ENCODE measurements at places on chromosomes 3 and 15.

DNA sequence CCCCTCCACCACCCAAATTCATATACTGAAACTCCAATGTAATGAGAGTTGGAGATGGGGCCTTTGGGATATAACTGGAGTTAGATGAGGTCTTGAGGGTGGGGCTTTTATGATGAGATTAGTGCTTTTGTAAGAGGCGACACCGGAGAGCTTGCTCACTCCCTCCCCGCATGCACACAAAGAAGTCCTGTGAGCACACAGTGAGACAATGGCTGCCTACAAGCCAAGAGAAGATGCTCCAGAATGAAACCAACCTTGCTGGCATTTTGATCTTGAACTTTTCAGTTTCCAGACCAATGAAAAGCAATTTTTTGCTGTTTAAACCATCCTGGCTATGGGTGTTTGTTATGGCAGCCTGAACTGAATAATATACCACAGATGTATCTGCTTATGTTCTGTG is 109.0 kb downstream of the SAMMSON start:
- DNase-seq = no peak

DNA sequence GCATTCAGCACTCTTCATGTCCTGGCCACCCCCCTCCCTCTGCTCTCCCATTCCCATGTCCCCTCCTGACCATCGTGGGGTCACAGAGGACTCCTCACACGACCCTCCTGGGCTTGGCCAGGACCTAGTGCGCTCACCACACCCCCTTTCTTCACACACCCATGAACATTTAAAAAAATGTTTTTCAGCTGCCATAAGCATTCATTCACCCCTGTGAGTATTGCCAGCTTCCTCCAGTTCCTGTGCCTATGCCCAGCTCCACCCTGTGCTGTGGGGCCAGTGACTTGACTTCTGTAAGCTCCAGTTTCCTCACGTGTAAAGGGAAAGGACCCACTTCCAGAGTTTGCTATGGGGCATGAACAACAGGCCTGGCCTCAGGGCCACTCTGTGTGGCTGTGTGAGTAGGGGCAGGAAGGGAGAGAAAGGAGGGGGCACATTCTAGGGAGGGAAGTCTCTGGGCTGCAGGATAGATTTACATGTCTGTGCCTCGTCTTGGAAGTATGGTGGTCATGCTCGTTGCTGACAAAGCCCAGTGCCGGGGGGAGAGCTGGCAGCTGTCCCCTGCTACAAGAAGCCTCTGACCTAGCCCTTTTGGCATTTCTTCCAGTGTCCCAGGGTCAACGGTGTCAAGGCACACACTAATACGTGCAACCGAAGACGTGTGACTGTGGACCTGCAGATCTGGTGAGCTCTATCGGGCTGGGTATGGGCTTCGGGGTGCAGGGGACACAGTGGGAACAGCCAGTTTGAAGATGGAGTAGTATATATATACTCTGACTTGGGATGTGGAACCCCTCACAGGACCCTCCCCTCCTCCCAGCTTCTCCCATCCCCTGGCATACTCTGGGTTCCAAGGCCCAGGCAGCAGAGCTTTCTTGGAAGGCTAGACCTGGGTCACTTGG is 22.8 kb downstream of the ESYT3 start:
- no peak for DNase-seq

GRCh38 chr3:12838179-12838965 is 3.0 kb downstream of the RPL32 start:
- DNase-seq = no peak

DNA sequence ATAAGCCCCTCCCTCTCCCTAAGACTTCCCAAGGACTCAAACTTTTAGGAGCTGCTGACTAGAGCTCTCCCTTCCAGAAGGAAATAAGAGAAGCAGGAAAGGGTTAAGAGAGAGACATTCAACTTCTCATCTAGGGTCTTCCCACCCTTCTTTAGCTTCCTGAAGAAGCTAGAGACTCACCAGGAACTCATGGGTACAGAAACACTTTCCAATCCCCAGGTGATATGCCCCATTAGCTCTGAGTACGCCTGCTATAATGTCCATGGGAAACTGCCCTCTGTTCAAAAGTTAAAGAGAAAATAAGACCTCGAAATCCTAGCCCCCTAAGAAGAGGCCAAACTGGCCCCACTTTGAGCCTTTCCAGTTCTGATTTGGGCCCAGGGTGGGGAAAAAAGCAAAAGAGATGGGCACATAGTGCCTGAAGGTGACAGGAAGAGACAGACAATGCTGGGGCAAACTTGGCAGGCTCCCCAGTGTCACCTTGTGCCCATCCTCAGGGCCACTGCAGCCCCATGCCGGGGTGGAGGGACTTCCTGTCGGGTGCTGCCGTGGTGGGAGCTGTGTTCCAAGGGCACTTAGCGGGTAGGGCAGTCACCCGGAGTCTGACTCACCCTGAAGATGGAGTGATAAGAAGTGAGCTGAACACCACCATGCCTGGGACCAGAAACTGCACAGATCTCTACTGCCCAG is 29.5 kb downstream of the CCDC12 start:
- DNase-seq = peak; percentile 42

DNA sequence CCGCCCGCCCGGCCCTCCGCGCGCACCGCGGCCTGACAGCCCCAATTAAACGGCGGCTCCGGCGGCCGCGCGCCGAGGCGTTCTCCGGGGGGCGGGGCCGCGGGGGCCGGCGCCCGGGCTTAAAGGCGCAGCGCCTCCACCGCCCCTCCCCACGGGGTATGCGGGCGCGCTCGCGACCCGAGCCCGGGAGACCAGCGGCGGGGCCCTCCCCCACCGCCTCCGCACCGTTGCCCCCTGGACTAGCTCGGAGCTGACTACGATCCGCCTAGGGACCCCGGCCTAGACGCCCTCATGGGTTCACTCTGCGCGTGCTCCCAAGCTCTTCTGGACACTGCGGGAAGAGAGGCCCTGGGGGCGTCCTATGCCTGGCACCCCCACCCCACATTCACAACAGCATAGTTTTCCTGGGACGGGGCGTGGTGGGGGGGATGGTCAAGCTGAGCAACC is at the start of gene DUSP7:
Gene DUSP7, minus strand, starts transcription at position 51 of the 447 bp plus-strand sequence. CDS start 205 bp downstream, outside the sequence.
- DNase-seq = no peak

GRCh38 chr3:138782755-138783154 is 52.0 kb downstream of the PIK3CB start:
- no peak for DNase-seq

GRCh38 chr3:50321336-50322114 is 1.0 kb downstream of the HYAL2 start:
- DNase-seq = peak; percentile 81

- peak; percentile 21 for DNase-seq
Measured at GRCh38 chr3:186142393-186142932, 33.6 kb upstream of the ETV5 start.

- no peak for DNase-seq
Measured at GRCh38 chr3:100871306-100871705, 121.9 kb downstream of the ABI3BP start.

GRCh38 chr3:186879781-186880180 is 37.3 kb downstream of the ADIPOQ start:
- no peak for DNase-seq

- DNase-seq = no peak
Measured at GRCh38 chr3:181839039-181839915, 127.6 kb downstream of the SOX2 start.

GRCh38 chr3:52091586-52092270 is 35.4 kb upstream of the DUSP7 start:
- DNase-seq = no peak

GRCh38 chr3:78605178-78605577 is 1162.6 kb downstream of the ROBO1 start:
- no peak for DNase-seq

- no peak for DNase-seq
Measured at GRCh38 chr3:126528419-126528799, 4.5 kb downstream of the CHST13 start.

GRCh38 chr3:66432041-66432766 is 68.6 kb downstream of the LRIG1 start:
- no peak for DNase-seq

GRCh38 chr3:64053581-64053980 is 30.3 kb upstream of the PSMD6 start:
- no peak for DNase-seq

GRCh38 chr15:68734881-68735280 is 85.8 kb downstream of the ANP32A start:
- DNase-seq = no peak

- DNase-seq = no peak
Measured at GRCh38 chr3:114351123-114351821, 57.4 kb downstream of the TIGIT start.

DNA sequence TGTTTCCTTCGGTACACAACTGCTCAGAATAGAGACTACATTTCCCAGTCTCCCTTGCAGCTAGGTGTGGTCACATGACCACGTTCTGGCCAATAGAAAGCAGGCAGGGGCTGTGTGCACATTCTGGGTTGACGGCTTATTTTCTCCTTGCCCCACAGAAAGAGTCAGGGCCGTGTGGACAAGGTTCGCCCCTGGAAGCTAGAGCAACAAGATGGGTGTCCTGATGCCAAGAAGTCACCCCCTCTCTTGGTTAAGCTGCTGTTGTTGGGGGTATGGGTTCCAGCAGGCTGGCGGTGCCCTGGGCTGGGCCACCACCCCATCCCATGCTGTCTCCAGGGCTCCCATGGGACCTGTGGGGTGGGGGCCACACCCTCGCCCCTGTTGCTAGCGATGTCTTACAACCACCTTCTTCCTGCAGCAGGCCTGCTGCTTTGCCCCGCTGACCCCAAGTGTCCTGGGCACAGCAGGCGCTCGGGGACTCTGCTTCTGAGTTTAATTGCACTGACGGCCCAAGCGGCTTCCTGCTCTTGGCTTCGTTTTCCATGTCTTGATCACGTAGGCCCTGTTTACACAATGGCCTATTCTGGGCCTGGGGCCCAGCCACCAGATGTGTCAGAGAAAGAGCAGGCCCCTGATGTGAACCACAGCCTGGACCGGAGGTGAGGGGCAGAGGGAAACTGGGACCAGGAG is 24.9 kb downstream of the ABTB1 start:
- peak; percentile 85 for DNase-seq

DNA sequence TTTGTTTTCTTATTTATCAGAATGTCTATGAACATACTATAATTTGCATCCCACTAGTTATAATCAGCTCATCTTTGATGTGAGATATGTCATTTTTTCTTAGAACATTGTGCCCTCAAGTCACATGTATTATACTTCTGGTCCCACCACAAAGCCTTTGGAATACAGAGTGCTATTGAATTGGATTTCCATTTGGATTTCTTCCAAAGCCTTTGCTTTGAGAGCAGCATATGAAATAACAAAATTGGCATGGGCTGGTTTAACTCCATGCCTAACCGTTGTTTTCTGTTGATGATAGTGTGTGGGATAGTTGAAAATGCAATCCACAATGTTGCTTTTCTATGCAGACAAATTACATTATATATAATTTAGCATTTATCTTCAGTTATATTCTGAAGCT is 284.5 kb upstream of the PLSCR5 start:
- DNase-seq = no peak

GRCh38 chr3:136343873-136344555 is 93.9 kb downstream of the PCCB start:
- peak; percentile 99 for DNase-seq

DNA sequence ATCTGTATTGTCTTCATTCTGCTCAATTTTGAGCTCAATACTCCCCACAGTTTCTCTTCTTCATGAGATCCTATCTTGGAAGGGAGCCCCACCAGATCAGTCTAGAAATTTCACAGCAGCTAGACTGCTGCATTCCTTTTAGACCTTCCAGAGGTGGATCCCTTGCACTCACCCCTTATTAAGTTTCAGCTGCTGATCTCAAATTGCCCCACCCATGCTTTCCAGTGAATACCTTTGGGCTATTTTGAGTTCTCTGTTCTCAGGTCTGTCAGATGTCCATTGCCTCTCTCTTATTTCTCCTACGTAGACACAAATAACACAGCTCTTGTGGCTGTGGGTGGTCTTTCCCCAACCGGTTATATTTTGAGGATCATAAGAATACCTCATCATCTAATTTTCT is 60.8 kb downstream of the GPR156 start:
- no peak for DNase-seq

GRCh38 chr15:91099995-91100813 is at the start of gene SV2B:
Gene SV2B, plus strand, starts transcription at chr15:91100257. Its CDS starts 126,007 bp downstream, at chr15:91226264.
- DNase-seq = peak; percentile 6

- DNase-seq = no peak
Measured at GRCh38 chr3:25046911-25047771, 380.9 kb upstream of the RARB start.

GRCh38 chr3:38998086-38998485 is 53.7 kb downstream of the SCN11A start:
- DNase-seq = no peak

DNA sequence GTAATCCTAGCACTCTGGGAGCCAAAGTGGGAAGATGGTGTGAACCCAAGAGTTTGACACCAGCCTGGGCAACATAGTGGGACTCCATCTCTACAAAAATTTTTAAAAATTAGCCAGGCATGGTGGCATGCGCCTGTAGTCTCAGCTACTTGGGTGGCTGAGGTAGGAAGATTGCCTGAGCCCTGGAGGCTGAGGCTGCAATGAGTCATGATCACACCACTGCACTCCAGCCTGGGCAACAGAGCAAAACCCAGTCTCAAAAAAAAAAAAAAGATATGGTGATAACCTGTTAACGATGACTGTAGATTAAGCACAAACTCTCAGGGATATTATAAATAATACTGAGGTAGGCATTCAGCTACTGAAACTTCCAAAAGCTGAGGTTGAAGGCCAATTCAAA is 107.5 kb downstream of the SLC49A4 start:
- DNase-seq = peak; percentile 4

GRCh38 chr15:96332637-96333121 is 2.2 kb downstream of the NR2F2 start:
- peak; percentile 11 for DNase-seq

- DNase-seq = no peak
Measured at GRCh38 chr3:9099702-9100512, 136.6 kb upstream of the RAD18 start.

DNA sequence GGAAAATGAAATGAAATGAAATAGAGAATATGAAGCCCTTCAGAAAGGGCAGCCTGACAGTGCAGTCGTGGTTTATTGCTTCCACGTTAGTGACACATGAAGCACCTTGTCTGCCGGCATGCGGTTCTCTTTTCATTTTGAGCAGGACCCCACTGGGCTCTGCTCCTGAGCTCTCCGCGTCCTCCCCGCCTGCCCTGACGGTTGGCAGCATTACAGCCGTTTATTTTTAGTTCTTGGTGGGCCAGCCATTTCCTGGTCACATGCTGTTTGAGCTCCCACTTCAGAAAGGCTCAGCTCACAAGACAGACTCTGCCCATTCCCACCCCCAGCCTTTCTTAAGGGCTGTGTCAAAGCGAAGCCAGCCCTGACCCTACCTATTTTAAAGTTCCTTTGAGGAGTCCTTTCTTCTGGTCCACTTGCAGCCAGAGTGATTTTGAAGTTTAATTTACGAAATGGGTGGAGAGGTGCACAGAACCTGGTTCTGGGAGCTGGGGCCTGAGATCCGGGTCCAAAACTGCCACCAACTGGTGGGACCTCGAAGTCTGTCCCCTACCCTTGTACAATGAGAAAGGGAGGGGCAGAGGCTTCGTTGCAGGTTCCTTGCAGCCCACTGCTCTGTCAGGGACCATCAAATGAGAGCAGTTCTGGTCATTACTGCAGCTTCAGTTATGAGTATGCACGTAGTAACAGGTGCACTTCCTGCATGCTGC is 60.1 kb downstream of the MGLL start:
- no peak for DNase-seq

GRCh38 chr3:31219131-31219843 is 313.4 kb upstream of the STT3B start:
- peak; percentile 80 for DNase-seq

All from brain microvascular endothelial cell (primary cell).